ENCODE measurements at places on chromosomes 5 and 9.
A peak's percentile ranks its signal among the peaks of the same experiment; 100 is the strongest.

DNA sequence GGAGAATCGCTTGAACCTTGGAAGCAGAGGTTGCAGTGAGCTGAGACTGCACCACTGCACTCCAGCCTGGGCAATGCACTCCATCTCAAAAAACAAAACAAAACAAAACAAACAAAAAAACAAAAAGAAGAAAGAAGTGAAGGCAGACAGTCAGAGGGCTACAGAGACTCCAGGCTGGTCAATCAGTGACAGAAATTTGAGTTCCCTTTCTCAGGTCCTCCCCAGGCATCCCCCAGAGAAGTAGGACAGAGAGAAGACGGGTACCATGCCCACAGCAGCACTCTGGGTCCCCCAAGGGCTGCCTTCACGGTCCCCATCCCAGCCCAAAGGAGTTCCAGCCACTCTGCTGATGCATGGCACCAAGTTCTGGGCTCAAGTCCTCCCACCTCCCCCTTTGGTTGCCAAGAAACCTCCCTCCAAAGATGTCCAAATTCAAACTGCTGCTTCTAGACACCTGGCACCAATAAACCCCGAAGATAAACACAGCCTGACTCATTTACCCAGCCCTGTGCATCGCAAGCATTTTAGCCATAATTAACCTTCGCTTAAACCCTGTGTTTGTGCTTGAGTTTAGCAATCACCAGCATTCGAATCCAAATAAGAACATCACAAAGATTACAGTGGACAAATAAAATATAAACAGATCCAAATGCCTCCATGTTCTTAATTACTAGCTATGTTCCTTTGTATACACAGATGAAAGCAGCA, 24.0 kb downstream of the SEMA4D start:
- peak; percentile 41 for DNase-seq

DNA sequence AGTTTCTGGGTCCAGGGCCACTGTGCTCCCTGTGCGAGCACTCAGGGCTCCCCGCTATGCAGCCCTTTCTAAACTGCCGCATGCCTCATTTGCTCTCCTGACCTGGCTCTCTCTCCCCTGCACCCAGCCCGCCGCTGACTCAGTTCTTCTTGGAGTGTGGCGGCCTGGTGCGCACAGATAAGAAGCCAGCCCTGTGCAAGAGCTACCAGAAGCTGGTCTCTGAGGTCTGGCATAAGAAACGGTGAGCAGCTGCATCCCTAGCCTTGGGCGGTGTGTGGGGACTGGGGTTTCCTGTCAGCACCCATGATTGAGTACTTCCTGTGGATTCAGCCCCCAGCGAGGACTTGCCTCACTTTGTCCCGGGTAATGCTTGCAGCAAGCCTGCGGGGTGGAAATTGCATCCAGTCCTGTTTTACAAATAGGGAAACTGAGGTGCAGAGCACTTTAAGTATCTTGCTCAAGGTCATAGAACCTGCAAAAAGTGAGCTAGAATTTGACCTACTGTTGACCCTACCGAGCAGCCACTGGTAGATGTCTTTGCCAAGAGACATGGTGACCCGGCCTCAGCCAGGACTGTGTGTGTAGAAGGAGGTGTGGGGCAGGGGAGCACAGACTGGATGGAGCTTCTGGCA, 27.9 kb downstream of the USP20 start:
- peak; percentile 89 for DNase-seq

DNA sequence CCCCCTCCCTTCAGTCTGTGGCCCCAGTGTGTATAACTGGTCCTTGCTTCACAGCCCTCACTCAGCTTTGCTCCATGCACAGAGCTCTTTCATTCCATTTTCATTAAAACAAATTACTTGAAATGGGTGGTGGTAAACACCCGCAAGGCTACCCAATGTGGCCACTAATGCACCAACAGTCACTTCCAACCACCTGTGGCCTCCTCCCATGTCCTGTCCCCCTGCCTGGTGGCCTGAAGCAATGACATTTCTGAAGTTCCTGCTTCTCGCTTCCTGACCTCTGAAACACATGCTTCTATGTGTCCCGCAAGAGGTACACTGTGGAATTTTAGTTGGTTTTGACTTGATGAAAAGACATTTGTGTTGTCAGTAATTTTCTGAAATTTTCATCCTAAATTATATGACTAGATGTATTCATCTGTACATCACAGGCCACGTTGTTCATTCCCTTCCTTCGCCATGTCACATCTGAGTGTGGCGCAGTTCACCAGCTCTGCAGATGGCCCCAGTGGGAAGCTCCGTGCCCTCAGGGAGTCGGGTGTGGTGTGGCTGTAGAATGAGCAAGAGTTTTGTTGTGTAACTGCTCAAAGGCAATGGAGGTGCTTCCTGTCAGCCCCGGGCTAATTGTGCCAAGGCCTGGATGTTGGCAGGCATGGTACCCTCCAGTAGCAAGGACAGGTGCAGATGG, 9.6 kb downstream of the ROPN1L start:
- DNase-seq: no peak

DNA sequence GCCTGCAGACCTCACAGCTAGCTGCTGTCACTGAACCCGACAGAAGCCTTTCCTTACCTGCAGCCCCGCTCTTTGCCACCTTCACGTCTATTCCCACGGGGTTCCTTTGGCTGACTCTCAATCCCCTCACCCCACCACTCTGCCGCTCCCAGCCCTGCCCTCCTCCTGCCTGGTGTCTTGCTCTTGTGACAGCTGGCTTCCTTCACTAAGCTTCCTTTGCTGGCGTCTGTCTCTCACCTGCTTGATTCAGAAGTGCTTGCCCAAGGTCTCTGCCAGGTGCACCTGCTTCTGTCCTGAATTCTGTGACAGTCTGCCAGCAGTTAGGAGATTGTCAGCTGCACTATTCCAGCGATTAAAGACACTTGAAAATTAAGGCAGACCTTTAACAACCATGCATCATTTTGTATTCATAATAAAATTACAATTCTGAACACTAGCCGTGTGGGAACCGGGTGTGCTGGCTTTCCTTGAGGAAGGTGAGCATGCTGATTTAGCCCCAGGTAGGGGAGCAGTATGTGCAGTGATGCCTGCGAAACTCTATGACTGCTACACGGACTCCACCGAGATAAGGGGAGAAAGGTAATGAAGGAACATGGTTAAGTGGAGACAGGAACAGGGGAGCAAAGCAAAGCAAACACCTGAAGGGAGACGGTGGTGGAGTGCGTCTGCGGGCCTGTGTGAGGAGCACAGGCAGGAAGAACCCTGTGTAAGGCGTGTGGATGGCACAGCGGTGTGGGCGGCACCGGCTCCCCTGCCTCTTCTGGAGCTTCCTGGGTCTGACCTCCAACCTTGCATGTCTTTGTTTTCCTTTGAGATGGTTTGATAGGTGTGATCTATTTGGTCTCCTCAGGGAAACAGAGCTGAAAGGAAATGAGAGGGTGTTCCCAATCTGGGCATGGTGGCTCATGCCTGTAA, 80.1 kb upstream of the CACNA1B start:
- DNase-seq: no peak

DNA sequence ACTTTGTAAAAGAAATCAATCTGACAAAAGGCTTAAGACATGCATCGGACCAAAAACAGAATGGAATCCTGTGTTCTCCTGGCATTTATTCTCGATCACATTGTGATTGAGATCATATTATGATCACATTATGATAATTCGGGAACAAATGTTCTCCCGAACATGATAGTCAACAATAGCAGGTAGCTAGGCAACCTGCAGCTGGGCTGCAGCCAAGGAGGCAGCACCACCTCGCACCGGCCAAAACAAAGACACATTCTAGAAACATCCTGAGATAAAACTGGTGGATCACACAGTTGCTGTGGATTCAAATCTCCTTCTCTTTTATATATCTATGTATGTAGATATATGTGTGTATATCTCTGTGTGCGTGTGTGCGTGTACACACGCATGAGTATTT, 480.6 kb upstream of the CYLC2 start:
- DNase-seq: no peak

DNA sequence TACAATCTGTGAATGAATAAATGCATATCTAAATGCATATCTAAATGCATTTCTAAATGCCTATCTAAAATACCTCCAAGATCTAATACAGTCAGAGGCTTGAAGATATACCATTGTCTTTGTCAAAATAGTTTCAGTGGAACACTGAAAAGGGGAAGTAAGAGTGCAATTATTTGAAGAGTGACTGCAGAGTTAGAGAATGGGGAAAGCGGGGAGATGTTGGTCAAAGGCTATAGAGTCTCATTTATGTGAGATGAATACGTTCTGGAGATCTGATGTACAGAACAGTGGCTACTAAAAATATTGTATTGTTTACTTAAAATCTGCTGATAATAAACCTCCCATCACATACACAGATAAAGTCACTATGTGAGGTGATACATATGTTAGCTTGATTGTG, 1126.2 kb upstream of the CDH9 start:
- no peak for DNase-seq

DNA sequence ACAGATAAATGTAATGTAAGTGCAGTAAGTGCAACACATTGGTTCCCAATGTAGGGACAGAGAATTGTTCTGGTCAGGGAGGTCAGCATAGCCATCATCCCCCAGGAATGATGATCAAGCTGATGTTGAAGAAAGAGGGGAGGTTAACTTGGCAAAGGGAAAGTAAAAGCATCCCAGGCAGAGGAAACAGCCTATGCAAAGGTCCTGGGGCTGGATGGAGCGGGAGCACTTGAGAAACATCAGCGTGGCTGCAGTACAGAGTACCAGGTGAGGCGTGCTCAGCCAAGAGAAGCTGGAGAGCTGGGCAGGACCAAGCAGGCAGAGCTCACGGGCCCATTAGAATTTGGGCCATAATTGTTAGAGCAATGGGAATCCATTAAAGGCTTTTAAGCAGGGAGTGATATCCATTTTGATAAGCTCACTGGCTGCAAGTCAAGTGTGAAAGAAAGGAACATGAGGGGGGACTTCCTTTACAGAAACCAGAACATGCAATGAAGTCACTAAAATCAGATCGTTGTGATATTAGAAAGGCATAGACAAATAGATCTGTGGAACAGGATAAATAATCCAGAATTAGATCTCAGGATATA, 50.1 kb upstream of the HAND1 start:
- DNase-seq: no peak

GRCh38 chr9:17229945-17230560, 95.2 kb downstream of the CNTLN start:
- DNase-seq: no peak

- DNase-seq: no peak
Measured at GRCh38 chr5:67510204-67510603, 313.6 kb upstream of the CD180 start.

DNA sequence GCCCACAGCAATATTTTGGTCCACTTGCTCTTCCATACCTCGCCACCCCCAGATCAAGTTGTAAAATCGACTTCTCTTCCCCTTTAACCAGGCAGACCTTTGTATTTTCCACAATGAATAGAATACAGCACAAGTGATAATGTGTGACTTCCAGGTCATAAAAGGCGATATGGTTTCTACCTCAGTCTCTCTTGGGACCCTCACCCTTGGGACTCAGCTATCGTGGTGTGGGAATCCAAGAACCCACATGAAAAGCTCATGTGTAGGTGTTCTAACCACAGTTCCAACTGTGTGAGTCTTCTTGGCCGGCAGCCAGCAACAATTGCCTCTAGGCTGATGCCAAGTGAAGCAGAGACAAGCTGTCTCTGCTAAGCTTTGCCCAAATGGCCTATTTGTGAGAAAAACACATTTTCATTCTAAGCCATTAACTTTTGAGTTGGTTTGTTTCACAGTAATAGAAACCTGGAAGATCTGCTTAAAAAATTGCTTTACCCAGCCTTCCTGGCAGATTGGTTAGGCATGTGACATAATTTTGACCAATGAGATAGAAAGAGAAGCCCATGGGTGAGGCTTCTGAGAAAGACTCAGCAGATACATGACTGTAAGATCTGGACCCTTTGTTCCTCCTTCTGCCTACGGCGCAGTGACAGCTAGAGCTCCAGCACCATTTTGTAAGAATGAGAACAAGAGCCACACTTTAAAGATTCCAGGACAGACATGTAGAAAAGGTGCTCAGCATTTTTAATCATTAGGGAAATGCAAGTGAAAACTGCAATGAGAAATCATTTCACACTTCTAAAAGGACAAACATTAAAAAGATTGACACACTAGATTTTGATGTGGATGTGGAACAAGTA, 18.3 kb upstream of the MLLT3 start:
- DNase-seq: peak; percentile 53

DNA sequence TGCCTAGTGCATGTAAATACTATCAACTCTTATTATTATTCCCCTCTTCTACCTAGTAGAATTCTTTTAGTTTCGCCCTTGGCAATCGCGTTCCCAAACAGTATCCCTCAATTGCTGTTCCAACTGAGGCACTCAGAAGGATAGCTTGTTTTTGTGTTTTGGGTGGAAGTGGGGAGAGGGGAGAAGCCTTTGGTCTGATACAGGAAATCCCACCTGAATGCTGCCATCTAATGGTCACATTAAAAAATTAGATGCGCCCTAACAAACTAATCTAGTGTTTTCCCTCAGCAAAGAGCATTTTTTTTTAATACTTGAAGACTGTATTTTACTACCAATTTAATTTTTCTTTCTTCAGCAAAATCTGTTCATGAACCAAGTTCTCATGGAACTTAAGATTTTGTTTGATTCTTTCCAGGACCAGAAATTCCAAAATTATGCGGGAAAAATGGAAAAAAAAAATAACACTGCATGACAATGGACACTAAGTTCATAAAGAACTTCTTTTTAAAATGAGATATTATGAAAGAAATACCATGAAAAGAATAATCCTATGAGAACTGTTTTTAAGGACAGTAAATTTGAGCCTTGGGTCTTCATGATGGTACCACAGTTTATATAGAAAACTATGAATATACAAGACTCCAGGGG, 22.2 kb upstream of the GLDC start:
- DNase-seq: peak; percentile 56
